ENCODE measurements at places on chromosomes 2 and 18. TPM values are rescaled to one million over a fixed set of nuclear protein-coding genes. Genes with fewer than 3 reads are reported as not detected.

The TMEM182 gene
- 4.6 TPM for total RNA-seq

The DLGAP1 gene
- total RNA-seq, result not detected

The SERPINB13 gene
- total RNA-seq, result not detected

The WDR35 gene
- 21.6 TPM for total RNA-seq

The CD302 gene
- total RNA-seq, result 2.3 TPM

The COLEC12 gene
- total RNA-seq, result not detected

The MEP1B gene
- total RNA-seq, result 0.27 TPM

The DSG1 gene
- not detected for total RNA-seq

The RNU2-63P gene
- not detected for total RNA-seq

The QPCT gene
- total RNA-seq, result 17.5 TPM

The COL3A1 gene
- total RNA-seq, result 0.27 TPM

The APOB gene
- total RNA-seq, result not detected

The ERICH2 gene
- total RNA-seq, result not detected

The L3MBTL4 gene
- total RNA-seq, result not detected

The DOK1 gene
- 5.9 TPM for total RNA-seq

The TTN gene
- total RNA-seq, result 0.03 TPM

The CARF gene
- 1.3 TPM for total RNA-seq

The FOXI3 gene
- not detected for total RNA-seq

The MROH2A gene
- 0.10 TPM for total RNA-seq

The RASGRP3 gene
- 1.5 TPM for total RNA-seq

The LYPD1 gene
- total RNA-seq, result 12.3 TPM

The GPR45 gene
- total RNA-seq, result not detected

The CHRND gene
- not detected for total RNA-seq

The C2orf81 gene
- total RNA-seq, result 2.8 TPM

The ZNF385B gene
- not detected for total RNA-seq

The SIX2 gene
- 0.35 TPM for total RNA-seq

The PLEKHH2 gene
- 0.75 TPM for total RNA-seq

The ZDBF2 gene
- total RNA-seq, result 0.86 TPM

The MPPE1 gene
- total RNA-seq, result 15.9 TPM

The SCYGR1 gene
- not detected for total RNA-seq

The CTLA4 gene
- total RNA-seq, result not detected

The STAM2 gene
- 11.9 TPM for total RNA-seq

The LHCGR gene
- total RNA-seq, result not detected

The KCNG3 gene
- 0.90 TPM for total RNA-seq

The MXD1 gene
- total RNA-seq, result 2.4 TPM

The KCNG2 gene
- total RNA-seq, result not detected

The SERPINB3 gene
- total RNA-seq, result 0.26 TPM

The ALKAL2 gene
- not detected for total RNA-seq

The GATA6 gene
- total RNA-seq, result 2.8 TPM

All from A549 treated with CpdA at 1 μM for 4 hours (cell line).